Pancreas (tissue), 10 donors: ENCODE measurements at places on chromosomes 1 and 21. TPM values are rescaled to one million over a fixed set of nuclear protein-coding genes. Genes with fewer than 3 reads are reported as not detected.
A peak's percentile ranks its signal among the peaks of the same experiment; 100 is the strongest.

DNA sequence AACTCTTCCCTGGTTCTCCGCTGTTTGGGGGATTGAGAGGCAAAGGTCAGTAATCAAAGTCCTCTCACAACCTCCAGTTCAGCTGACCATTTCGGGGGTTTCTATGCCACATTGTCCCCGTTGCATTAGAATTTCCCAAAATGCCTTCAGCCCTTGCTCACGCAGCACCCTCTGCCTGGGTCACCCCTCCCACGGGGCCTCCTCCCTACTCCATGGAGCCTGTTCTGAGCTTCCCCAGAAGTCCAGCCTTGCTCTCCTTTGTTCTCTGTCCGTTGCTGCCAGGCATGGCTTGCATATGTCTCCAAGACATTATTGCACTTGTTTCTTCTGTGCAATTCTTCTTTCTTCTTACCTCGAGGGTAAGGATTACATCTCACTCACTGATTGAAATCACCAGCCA, 16.5 kb downstream of the DMRTB1 start:
- no peak for DNase-seq

DNA sequence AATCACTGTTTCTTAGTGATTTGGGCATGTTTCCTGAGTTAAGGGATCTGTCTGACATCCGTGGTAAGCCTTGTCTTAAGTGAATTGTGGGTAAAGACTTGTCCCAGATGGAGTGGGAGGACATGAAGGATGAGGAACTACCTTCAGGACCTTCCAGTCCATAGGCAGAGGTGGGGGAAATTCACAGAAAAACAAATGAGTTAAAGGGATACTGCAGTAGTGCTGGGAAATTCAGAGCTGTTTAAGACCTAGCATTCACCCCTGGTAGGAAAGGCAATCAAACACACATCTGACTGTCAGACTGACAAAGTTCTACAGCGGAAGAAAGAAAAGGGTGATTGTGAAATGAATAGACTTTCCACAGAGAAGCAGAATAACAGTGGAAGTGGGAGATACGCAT, 3.0 kb downstream of the GNAT2 start:
- DNase-seq = no peak

DNA sequence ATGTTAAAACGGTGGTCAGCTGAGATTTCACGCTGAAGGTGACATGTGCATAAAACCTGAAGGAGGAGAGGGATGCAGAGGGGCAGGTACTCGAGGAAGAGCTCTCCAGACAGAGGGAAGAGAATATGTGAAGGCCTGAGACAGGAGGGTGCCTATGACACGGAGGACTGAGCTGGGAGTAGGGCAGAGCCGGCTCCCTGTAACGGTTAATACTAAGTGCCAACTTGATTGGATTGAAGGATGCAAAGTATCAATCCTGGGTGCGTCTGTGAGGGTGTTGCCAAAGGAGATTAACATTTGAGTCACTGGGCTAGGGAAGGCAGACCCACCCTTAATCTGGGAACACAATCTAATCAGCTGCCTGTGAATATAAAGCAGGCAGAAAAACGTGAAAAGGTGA, 136.2 kb upstream of the SYT6 start:
- DNase-seq = no peak

DNA sequence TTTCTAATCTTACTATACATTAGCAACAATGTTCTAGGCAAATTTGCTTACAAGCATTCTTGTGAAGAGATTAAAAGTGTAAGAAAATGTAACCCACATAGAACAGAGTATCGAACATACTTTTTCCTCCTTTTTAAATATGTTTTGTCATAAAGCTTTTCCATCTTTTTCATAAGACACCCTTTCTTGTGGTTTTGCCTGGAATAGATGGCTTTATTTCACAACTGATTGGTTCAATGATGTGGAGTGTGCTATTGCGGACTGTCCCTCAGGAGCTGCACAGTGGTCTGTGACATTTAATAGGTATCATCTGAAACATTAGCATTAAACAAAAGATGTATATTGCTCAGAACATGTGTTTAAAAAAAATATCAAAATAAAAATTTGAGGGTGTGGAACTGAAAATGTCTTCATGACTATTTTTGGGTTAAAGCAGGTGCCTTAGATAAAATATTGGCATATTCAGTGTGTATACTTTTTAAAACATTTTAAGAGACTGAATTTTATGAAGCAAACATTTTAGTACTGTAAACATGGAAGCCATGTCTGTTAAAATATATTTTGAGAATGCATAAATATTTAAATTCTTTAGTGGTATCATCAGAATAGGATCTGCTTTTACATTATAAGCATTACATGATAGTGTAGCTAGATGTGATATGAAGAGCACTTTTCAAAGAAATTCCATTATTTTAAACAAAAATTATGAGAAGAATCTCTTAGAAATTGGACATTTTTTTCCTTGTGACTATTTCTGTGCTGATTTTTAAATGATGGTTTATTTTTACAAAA, 48.3 kb upstream of the C1orf146 start:
- DNase-seq = no peak

GRCh38 chr21:45427331-45428271, 22.6 kb downstream of the COL18A1 start:
- peak; percentile 64 for DNase-seq

DNA sequence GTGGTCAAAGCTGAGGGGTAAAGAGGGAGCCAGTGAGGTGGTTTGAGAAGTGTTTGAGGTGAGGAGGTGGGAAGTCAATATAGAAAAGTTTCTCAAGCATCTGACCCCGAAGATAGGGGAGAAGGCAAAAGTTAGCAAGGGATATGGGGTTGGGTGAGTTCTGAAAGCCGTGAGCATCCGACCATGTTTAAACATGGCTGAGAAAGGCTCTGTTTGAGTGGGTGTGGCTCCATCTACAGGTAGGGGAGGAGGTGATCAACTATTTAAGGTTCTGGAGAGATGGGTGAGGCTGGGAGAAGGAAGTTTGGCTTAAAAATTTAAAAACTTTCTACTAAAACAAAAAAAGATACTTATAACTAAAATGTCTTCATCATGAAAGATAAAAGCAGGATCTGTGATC, 273.8 kb downstream of the KCNJ6 start:
- no peak for DNase-seq

DNA sequence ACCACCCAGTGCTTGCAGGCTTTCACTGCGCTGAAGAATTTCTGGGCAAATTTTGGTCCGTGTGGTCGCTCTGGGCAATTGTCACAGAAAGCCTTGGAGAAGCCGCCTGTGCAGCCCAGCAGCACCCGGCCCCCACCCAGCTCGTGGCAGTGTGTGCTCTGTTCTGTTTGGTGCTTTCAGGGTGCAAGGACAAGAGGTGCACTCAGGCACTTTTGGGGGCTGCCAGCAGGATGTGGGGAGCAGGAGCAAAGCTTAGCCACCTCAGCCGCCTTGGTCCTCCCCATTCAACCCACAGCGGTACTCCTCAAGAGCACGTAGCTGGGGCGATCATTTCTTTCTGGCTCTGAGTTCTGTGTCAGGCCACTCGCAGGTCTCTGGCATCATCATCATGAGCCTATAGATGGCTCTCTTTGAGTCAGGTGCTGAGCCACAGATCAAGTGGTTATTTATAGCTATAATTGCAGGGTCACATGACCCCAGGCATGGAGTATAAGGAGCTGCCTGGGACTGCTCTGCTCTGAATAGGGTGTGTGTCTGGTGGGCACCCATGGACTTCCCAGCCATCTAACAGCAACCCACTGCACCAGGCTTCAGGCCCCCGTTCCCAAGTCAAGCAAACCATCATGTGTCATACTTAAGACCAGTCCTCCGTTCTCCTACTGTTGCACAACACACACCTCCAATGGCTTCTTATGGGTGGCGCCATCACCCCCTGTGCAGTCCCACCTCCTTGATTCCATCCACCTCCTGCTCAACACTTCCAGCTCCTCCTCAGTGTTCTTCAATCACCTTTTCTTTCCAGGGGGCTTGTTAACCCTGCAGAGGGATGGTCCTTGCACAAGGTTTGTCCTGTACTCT, 18.1 kb upstream of the TENT5C start:
- no peak for DNase-seq

DNA sequence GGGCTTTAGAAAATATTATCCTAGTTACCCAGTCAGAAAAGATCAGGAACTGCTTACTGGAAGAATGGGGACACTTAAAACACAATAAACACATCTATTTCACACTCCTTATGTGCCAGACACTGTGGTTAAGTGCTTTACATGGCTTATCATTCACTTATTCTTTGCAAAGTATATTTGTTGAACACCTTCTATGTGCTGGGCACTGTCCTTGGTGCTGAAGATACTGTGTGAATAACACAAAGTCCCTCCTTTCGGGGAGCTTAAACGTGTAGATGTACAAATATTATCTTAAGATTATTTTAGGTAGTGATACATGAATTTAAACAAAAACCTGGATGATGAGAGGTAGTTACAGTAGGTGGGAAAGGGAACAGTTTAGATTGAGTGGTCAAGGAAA, 169.3 kb downstream of the ST6GALNAC5 start:
- no peak for DNase-seq

DNA sequence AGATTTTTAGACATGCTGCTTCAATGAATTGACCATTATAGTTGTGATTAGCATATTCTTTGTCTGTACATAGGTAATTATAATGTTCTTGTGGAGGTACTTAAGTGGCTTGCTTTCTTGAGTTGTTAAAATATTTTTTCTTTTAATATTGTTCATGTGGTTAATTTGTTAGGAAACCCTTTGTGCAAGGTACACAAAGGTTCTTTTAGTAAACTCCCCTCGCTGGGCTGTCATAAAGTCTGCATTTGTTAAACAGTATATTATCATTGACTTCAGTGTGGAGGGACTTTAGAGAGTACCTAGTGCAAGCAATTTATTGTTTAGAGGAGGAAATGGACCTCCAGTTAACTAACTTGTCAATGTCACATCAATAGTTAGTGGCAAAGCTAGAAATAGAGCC, 52.5 kb downstream of the DISP1 start:
- no peak for DNase-seq

DNA sequence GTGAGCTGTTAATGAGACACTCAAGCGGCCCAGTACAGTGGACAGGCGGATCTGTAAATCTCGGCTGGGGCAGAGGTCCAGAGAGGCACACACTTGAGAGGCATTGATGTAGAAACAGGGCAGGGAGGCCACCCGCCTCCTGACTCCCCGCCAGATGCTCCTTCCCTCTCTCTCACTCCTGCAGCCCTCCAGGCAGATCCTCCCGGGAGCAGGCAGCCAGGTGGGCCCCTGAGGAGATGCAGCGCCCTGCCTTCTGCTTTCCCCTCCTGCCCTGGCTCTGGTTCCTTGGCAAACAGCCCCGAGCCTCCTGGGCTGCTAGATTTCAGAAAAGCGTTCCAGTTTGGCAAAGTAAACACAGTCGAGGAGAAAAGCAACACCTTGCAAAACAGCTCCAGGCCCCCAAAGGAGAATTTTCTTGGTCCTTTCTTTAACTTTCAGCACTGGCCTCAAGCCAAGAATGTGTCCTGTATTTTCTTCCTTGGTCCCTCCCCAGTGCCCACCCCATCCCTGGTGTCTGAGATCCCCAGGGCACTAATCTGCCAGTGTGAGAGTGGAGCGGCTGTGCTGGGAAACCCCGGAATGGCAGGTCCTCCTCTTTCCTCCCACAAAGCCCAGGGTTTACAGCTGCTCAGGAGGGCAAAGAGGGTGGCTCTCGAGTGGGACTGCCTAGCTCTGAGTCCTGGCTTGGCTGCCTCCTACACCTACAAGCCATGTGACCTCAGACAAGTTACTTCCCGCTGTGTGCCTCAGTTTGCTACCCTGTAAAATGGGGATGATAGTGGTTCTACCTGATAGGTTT, 29.4 kb upstream of the IFNLR1 start:
- peak; percentile 51 for DNase-seq

DNA sequence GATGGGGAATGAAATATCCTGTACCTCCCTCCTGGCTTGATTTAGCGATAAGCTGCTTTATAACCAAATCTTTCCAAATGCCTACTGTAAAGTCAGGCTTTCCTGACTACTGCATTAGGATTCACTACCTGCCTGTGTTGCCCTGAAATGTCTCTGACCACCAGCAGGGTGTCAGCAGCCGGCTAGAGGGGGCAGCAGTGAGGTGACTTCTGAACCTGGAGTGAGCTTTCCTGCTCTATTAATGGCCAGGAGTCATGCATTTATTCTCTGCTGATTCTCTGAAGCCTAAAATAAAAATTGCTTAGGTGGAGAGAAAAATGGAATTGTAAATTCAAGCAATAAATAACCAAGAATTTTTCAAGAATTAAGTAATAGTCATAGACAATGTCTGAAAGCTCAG, 2.5 kb downstream of the BACE2 start:
- DNase-seq = peak; percentile 51

- DNase-seq = no peak
Observed at GRCh38 chr1:151146072-151146411, 389 bp downstream of the SEMA6C start.

GRCh38 chr1:210340311-210340710, 11.6 kb downstream of the HHAT start:
- DNase-seq = no peak

- DNase-seq = no peak
Observed at GRCh38 chr1:77468949-77469710, 187.3 kb downstream of the AK5 start.

GRCh38 chr1:192170196-192170984, 12.1 kb downstream of the RGS18 start:
- no peak for DNase-seq

DNA sequence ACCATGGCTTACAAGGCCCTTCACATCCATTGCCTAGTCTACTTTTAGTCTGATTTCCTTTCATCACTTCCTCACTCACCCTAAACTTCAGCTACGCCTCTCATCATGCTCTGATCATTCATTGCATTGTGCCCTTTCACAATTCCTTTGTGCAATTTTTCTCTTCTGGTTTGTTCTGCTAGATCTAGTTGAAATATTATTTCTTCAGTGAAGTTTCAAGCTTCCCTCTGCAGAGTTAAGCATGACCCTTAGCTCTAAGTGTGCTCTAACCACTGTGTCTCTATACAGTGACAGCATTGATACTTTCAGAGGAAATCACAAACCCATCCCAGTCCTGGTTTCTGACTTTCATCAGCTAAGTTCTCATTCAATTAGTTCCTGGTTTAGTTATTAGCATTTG, 166.1 kb downstream of the PLA2G4A start:
- no peak for DNase-seq

DNA sequence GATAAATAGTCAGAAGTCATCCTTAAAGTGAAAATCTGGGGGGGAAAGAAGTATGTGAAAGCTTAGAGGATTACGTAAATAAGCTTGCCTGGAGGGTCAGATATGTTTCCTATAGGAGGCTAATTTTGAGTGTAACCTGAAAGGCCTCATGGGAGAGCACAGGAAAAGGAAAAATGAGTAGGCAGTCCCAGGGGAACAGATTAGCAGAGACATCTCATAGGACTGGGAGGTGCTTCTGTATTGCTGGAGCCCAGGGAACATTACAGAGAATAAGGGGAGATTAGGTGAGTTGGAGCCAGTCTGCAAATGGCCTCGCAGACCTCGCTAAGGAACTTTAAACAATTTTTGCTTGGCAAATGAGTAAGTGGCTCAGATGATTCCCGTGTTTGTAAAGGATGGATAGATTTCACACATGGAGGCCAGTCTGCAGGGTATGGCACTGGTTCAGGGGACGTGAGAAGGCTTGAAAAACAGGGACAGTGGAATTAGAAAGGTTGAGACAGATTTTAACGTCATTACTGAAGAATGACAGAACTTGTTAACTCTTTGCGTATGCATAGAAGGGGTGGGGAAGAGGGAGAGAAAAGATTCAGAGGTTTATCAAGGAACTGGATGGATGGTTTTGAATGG, 149.1 kb downstream of the GREM2 start:
- no peak for DNase-seq

BATF3 gene
- total RNA-seq = not detected

CADM3 gene
- 0.28 TPM for total RNA-seq

LCE3E gene
- not detected for total RNA-seq

RGS13 gene
- total RNA-seq = not detected

THEM5 gene
- total RNA-seq = not detected

SDHB gene
- 50.7 TPM for total RNA-seq

FNDC5 gene
- total RNA-seq = 0.28 TPM

FCRL5 gene
- 0.05 TPM for total RNA-seq

CLCA1 gene
- 0.44 TPM for total RNA-seq
